ENCODE measurements at places on chromosomes 16 and 17.

DNA sequence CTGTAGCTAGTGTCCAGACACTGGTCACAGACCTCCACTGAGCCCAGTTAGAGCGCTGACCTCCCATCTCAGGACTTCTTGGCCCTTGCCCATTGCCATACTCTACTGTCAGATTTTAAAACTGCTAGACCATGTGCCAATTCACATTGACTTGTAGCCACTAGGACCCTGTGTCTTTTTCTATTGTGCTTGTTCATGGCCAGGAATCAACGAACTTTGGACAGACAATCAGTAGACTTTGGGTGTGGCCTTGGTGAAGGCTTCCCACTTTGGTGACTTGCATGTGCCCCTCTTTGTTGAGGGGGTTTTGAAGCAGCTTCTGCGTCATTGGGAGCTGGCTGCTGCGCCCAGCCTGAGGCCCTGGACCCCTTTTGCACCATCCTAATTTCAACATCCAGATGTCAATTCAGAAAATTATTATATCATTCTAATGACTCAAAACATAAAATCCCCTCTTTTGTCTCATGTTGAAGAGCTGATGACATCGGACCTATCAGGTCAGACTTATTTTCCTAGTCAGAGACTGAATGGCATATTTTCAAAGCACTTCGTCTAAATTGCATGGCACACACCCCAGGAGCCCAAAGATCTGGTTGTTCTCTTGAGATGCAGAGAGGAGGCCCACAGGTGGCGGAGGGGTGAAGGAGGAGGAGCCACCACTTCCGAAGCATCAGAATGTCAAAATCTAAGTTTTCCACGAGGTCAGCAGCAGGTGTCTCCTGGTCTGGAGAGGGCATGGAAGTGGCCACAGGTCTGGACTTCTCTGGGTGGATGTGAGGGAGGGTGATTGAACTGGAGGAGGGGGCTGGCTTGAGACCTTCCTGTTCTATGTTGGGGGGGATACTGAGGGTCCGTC, 93.4 kb upstream of the CBX4 start:
- no peak for DNase-seq

GRCh38 chr17:57905875-57906455, 49.2 kb downstream of the CUEDC1 start:
- no peak for DNase-seq

GRCh38 chr17:17091276-17091675, 49.0 kb downstream of the MPRIP start:
- no peak for DNase-seq

GRCh38 chr16:2475413-2476344, 752 bp downstream of the TBC1D24 start:
- no peak for DNase-seq

- DNase-seq, result no peak
Observed at GRCh38 chr16:7217797-7218196, 114.8 kb upstream of the RBFOX1 start.

DNA sequence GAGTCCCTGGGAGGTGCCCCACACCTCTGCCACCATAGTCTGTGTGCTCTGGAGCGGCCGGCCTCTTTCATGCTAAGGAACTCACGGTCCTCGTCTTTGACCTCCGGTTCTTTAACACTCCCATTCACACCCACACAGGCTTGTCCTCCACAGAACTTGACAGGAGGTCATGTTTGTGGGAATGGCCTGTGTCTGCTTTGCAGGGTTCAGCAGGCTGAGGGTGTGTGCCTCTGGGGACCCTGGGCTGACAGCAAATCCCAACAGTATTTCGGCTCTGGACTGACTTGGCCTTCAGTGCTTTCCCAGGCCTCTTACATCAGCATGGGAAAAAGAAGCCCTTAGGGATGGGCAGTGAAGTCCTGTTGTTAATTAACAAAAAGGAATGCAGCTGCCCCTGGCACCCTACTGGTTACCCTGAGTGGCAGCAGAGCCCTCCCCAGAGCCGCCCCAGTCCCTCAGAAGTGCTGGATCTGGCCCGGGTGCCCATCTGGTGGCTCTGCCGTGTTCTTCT, 35.4 kb upstream of the ADORA2B start:
- DNase-seq, result no peak

- no peak for DNase-seq
Observed at GRCh38 chr17:64218066-64218465, 45.0 kb downstream of the TEX2 start.

GRCh38 chr17:13016881-13017654, 759 bp downstream of the ELAC2 start:
- DNase-seq, result no peak

DNA sequence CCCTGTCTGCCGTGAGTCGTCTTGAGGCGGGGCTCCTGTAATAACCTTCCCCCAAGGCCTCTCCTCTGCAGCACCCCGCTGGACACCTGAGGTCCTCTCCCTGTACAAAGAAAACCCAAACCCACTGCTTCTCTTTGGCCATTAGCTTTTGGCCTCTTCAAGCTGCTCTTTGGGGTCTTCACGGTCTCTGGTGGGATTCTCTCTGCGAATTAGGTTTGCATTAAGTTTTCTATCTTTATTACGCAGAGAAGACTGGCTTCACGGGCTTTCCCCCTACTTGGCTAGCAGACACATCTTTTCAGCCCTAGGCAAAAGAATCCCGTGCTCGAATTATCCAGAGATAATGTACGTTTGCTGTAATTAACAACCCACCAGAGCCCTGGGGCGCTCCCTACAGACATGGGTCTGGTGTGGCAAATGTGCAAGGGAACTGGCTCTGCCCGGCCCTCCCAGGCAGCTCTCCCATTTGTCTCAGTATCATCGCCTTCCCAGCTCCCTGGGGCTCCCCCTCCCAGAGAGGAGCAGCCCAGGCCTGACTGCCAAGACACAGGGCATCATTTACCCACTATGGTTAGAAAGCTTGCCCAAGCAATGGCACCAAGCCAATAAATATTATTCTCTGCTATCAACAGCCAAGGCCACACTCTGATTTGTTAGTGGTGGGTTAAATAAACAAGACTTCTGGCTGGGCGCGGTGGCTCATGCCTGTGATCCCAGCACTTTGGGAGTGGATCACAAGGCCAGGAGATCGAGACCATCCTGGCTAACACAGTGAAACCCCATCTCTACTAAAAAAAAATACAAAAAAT, 24.7 kb upstream of the KLHDC4 start:
- no peak for DNase-seq

- no peak for DNase-seq
Observed at GRCh38 chr17:16282522-16282921, 65.5 kb downstream of the PIGL start.

DNA sequence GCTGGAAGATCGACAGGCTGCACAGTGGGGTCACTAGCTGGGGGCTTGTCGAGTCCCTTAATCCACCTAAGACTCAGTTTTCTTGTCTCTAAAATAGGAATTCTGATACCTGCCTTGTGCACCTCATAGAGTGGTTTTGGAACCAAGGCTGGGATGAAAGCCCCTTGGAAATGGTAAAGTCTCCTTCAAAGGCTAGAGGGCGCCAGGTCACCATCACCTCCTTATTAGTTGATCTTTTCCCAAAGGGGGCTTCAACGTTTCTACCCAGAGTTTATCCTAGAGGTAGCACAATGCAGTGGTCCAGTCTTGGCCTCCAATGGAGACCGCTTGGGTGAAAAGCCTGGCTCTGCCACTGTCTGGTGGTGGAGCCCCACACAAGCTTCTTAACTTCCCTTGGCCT, 158.2 kb downstream of the AIPL1 start:
- DNase-seq, result no peak

- DNase-seq, result no peak
Observed at GRCh38 chr17:50412188-50412732, 13.8 kb upstream of the ACSF2 start.

DNA sequence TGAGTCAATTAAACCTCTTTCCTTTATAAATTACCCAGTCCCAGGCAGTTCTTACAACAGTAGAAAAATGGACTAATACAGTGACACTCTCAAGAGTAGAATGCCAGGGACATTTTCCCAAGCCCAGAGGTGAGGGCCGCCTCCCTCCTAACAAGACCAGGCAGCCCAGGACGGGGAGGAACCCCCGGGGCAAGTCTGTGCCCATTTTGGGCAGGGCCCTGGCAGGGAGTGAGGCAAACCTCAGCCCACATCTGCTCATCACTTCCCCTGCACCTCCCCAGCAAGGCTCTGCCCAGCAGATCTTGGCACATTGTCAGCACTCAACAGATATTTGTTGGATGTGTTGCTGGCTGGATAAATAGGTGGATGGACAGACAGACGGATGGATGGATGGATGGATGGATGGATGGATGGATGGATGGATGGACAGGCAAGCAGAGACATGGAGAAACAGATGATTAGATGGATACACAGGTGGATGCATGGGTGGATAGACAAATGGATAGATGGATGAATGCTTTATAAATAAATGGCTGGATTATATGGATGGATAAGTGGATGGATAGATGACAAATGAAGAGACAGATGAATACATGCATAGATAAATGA, 271.3 kb downstream of the PARN start:
- no peak for DNase-seq

GRCh38 chr16:69273009-69273408, 38.1 kb upstream of the VPS4A start:
- no peak for DNase-seq

GRCh38 chr16:28846933-28847273, 755 bp upstream of the TUFM start:
- DNase-seq, result no peak

GRCh38 chr17:56832446-56832845, 1.3 kb downstream of the C17orf67 start:
- DNase-seq, result no peak

DNA sequence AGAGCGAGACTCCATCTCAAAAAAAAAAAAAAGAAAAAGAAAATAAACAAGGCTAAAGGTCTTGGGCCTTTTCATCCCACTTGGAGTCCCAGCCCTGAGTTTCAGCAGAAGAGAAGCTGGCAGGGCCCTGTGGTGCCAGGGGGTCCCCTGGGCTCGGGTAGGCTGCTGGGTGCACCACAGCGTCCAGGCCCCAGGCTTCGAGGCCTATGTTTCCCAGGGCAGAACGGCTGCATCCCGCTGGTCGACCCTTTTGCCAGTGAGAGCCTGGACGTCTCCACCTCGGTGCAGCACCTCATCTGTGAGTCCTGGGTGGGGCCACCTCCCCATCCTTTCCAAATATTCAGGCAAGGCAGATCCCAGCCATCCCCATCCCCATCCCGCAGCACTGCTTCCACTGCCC, 2.2 kb downstream of the TMEM235 start:
- no peak for DNase-seq

DNA sequence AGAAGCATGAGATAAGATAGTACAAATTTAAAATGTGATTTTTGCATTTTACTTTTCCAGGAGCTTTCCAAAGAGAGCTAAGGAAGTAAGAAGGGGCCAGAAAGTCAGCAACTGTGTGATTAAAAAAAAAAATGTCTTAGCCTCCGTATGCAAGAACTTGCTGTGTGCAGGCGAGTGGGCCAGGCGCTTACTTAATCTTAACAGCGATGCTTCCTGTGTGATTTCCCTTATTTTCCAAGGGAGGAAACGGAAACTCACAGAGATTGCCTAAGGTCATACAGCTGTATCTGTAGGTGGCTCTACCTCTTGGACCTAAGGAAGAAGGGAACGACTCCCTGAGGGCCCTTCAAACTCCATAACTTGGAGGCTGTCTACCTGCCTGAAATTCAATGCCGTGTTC, 11.1 kb downstream of the HS3ST3B1 start:
- DNase-seq, result no peak

DNA sequence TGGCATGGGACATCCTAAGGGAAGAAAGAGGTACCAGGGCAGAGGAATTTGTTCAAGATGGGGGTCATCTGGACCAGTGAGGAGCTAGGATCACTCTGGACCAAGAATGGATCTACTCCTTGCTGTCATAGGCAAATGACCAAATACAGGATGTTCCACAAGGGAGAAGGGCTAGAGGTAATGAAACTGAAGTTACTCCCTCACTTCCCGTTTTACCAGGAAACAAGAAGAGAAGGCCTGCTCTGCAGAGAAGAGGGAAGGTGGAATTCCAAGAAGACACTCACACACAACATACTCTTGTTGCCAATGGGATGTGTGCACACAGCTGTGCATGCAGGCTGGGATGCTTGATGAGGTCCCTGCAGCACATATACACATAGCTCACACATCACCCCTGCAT, 38.6 kb downstream of the NEUROD2 start:
- no peak for DNase-seq

- DNase-seq, result no peak
Observed at GRCh38 chr17:34979650-34980352, 511 bp upstream of the LIG3 start.

- DNase-seq, result no peak
Observed at GRCh38 chr16:87809150-87809902, 43.5 kb upstream of the KLHDC4 start.

DNA sequence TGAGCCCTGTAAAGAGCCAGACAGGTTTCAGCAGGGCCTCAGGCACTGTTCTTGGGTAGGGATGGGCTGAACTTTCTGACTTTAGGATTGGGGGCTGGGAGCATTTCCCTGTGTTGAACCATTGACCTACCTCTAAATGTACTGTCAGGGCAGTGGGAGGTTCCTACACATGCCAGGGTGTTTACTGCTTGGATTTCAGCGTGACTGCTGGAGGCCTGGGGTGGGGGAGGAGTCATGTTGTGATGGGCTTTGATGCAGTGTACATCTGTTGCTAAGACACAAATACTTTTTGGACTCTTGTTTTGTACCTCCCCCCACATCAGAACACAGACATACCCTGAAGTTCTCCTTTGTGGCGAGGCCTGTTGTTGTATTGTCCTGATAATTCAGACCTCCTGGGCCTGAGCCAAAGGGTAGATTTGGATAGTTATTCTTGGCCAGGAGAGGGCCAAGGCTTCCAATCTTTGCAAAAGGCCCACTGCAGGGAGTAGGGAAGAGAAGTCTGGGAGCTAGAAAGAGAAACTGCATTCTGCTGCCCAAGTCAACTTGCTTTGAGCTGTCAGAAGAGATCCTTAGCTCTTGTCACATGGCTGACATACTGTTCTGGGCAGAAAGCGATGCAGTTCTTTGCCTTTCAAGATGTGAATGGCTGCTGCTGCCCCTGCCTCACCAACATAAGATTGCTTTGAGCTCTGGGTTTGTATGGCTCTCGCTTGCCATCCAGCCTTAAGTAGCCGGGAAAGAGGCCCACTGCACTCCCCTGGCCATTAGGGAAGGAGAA, 3.7 kb downstream of the NFE2L1 start:
- DNase-seq, result no peak

DNA sequence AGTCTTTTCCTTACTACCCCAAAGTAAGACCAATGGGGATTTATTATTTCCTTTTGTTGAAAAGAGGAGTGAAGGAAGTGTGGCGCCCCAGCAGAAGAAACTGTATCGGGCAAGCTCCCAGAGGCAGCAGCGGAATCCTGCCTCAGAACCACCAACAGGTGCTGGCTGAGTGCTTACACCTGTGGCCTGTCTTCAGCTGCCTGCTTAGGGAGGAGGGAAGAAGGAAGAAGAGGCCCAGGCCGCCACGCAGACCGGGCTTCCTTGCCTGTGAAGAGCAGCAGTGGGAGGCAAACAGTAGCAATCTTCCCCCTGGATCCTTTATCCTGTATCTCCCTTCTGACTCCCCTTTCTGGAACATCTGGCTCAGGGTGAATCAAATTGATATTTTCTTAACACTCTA, 134.7 kb downstream of the AATF start:
- DNase-seq, result no peak

DNA sequence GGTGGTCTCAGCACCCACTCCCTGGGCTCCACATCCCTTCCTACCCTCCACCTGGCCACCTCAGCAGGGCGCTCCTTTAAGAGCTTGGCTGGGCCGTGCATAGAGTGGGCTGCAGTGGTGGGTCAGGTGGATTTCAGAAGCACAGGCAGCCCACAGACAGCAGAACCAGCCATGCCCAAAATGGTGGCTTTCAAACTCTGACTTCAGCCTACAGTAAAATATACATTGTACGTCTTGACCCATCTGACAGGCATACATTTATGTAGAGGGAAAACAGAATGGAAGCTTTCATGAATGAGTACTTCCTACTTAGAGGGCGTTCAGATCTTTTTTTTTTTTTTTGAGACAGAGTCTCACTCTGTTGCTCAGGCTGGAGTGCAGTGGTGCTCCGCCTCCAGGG, 26.0 kb upstream of the LASP1NB start:
- no peak for DNase-seq
